ENCODE measurements at places on chromosomes 7 and 10.

DNA sequence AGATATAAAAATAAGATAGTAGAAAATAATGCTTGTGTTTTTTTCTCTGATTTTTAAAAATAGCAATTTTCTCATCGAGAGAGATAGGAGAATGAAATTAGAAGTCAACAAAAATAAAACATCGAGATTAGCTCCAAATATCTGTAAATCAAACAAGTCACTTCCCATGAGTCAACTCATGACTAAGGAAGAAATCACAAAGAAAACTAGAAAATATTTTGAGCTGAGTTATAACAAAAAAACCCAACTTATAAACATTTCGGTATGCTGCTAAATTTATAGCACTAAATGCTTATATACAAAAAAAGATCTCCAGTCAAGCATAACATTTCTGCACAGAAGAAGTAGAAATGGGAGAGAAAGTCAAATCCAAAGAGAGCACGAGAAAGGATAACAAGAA is 140.1 kb downstream of the ITGA8 start:
- DNase-seq: no peak

DNA sequence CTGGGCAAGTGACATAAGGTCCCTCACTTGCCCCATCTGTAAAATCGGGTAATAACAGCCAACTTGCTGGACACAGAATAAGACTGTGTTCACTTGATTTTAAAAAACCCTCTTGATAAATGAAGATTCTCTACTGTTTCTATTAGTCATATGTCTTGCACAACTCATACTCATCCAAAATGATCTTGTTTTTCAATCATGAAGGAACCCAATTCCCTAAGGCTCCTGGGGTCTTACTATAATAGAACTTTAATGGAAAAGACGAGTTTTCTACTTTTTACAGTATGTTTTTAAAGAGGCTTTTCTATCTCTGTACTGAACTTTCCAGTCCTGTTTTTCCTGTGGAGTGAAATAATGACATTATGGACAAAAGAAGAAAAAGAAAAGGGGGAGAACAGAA is 103.8 kb downstream of the ARID5B start:
- DNase-seq: no peak

DNA sequence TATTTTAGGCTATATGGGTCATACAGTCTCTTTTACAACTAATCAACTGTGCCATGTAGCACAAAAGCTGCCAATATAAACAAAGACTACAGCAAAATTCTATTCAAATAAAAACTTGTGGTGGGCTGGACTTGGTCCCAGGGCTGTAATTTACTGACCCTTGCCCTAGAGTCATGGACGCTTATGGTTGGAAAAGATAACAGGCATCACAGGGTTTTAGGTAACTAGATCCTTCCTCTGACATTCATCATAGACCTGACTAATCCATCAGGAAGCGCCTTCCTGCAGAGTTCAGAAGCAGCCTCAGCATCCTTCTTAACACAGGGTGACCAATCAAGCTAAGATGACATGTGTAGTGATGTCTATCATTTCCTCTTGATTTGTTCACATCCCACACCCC is 40.2 kb upstream of the GPAM start:
- DNase-seq: no peak

DNA sequence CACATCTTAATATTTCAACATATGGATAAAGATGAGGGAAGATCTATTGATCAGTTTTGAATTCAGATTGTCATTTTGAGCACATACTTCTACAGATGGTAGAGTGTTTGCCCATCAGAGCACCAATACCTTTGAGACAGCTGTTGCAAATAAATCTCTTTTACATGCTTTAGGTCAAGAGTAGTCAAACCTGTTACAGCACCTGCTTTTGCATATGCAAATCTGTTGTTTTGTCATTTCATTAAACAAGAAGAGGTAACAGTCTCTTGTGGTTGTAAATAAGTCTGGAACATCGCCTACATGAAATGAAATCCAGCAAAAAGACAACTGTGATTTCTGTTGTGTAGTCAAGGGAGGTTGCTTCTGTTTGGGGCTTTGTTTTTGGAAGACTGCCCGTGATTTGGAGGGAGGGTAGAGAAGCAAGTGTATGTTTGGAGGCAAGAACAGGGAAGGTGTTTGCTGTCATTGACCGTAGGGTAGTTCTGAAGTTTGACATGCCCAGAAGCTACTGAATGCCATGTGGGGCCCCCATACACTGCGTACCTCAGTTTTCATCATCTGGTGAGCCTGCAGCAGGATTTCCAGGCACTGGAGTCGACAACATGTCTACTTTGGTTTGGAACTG is 233.6 kb upstream of the PPP1R3A start:
- no peak for DNase-seq

DNA sequence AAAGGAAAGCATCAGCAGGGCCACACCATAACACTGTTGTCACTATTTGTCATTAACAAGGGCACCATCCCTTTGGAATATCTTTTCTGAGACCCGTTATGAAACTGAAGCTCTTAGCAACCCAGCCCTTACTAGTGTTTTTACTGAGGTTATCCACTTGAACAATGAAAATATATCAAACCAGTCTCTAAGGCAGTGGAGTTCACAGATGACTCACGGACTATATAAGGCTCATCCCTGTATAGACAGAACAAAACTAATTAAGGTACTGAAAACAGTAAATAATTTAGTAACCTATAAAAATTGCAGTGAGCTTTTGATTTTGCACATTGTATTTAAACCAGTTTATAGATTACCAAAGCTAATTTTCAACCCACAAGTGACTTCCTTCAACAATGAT is 196.0 kb downstream of the ELAPOR2 start:
- no peak for DNase-seq

DNA sequence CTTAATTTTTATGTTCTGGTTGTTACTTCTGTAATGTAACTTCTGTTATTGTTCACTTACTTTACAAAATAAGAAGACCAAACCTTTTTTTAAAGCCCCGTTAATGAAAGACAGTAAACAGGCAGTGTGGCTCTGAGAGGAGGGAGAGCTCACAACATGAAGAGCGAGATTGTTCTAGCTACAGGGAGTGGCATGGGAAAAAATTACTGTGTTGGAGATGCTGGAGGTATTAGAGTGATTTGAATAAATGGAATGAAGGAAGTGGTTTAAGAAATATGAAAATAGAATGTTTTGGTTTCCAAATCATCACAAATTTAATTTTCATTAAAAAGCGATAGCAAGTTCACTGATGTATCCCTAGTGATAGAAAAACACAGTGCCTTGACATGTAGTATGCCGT is 31.8 kb downstream of the REEP3 start:
- no peak for DNase-seq

DNA sequence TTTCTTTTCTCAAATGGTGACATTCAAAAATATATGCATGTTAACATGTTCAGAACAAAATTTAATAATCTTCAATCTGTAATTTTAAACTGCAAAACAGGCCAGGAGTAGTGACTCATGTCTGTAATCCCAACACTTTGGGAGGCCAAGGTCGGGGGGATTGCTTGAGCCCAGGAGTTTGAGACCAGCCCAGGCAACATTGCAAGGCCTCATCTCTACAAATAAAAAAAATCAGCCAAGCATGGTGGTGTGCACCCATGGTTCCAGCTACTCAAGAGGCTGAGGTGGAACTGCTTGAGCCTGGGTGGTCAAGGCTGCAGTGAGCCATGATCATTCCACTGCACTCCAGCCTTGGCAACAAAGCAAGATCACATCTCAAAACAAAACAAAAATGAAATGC is 394.3 kb downstream of the PARD3 start:
- no peak for DNase-seq

DNA sequence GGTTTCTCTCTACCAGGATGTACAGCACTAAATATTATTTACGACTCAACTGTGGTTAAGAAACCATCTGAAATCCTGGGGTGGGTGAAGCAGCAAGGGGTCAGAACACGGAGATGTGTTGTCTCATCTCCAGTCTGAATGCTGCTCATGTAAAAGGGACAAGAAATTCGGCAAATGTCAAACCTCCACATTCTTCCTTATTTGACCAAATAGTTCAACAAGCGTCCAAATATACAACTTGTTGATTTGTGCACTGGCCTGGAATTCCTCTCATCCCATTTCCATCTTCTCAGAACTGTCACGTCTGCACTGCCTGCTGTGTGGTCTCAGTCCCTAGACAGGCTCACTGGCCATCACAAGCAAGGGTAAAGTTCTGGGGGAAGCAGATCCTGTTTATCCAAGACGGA is 520.0 kb downstream of the PARD3 start:
- no peak for DNase-seq

DNA sequence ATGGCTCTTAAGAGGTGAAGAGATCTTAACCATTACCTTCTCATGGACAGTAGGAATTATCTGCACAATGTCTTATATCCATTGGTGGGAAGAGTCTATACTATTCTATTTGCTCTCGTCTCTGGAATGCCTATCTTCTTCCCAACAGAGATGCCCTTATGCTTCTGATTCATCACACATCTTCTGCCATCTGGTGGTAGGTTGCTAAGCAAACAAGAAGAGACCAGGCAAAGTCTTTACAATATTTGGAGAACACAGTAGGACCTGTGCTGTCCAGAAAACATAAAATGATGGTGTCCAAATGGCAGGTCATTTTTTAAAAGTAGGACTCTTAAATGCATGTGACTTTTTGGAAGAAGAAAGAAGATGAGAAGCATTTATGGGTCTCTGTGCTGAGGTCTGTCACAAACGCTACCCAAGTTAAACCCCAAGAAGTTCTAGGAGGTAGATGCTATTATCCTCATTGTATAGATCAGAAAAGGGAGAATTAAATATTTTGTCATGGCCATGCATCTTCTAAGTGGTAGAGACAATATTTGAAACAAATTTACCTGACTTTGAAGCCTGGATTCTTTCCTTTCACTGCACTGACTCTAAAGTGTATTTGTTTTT is 67.8 kb upstream of the NXPH1 start:
- DNase-seq: peak; percentile 10
